ENCODE measurements at places on chromosomes 1 and 21.

- no peak for DNase-seq
Measured at GRCh38 chr1:109475261-109475660, 8.4 kb upstream of the ATXN7L2 start.

- no peak for DNase-seq
Measured at GRCh38 chr1:22575532-22576149, 12.4 kb downstream of the EPHA8 start.

GRCh38 chr1:161307230-161307768 lies 2.5 kb downstream of the MPZ start:
- DNase-seq, result no peak

DNA sequence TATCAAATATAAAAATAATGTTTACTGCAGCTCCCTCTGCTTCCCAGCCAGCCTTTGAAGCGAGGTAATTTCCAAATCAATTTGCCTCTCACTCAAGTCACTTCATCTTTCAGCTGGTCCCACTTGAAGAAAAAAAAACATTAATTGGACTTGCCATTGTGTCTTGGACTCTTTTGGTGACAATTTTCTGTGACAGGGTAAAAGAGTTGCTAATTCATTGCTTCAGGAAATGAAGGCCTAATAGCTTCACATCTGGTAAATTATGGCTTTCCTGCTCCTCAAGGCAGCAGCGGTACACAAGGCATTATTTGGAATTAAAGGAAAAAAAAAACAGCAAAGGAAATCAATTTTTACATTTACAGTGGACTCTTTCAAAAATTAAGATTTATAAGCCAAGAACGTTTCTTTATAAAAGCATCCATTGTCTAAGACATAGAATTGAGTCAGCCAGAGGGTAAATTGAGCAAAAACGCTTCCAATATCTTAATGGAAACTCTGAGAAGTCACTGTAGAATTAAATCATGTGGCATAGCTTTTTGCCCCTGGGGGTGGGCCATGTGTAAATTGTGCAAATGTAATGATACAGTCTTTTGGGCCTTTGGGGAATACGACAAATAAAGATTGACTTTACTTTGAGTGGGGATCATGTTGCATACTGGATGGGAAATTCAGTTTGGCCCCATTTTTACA lies 102.5 kb downstream of the LYPLAL1 start:
- no peak for DNase-seq

DNA sequence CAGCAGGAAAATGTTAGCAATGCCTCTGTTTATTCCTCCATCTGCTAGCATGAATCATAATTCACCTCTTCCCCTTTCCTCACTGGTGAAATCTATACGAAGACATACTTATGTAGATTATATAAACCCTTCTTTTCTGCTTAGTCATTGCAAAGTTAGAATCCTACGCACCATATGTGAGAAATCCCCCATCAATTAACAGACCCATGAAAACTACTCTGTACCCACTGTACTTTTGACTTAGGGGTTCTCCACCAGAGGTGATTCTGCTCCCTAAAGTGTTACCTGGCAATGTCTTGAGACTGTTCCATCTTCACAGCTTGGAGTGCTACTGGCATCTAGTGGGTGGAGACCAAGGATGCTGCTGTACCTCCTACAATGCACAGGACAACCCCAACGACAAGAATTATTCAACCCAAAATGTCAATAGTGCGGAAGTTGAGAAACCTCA lies 49.6 kb upstream of the KCTD3 start:
- DNase-seq, result no peak

DNA sequence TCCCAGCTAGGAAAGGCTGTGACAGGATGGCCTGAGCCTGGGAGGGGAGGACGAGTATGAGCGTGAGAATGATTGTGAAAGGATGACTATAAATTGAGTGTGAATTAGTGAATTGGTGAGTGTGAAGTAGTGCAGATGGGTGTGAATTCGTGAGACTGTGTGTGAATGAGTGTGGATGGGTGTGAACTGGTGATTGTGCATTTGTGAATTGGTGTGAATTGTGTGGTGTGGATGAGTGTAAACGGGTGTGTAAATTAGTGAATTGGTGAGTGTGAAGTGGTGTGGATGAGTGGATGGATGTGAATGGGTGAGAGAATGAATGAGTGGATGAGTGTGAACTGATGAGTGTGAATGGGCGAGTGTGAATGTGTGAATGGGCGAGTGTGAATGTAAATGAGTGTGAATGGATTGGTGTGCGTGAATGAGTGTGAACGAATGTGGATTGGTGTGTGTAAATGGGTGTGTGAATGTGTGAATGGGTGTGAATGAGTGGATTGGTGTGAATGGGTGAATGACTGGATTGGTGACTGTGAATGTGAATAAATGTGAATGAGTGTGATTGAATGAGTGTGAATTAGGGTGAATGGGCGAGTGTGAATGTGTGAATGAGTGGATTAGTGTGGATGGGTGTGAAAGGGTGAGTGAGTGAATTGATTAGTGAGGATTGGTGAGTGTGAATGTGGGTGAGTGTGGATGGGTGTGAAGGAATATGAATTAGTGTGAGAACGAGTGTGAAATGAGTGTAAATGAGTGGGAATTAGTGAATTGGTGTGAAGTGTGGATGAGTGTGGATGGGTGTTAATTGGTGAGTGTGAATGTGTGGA lies 7.7 kb upstream of the MXRA8 start:
- no peak for DNase-seq

- DNase-seq, result no peak
Measured at GRCh38 chr1:186202271-186202764, 172.7 kb downstream of the TPR start.

GRCh38 chr1:206505702-206506355 lies 1.5 kb upstream of the RASSF5 start:
- no peak for DNase-seq

GRCh38 chr1:29851691-29852090 lies 615.4 kb downstream of the PTPRU start:
- DNase-seq, result peak; percentile 16

GRCh38 chr21:28261298-28261697 lies 731.4 kb downstream of the LTN1 start:
- no peak for DNase-seq

DNA sequence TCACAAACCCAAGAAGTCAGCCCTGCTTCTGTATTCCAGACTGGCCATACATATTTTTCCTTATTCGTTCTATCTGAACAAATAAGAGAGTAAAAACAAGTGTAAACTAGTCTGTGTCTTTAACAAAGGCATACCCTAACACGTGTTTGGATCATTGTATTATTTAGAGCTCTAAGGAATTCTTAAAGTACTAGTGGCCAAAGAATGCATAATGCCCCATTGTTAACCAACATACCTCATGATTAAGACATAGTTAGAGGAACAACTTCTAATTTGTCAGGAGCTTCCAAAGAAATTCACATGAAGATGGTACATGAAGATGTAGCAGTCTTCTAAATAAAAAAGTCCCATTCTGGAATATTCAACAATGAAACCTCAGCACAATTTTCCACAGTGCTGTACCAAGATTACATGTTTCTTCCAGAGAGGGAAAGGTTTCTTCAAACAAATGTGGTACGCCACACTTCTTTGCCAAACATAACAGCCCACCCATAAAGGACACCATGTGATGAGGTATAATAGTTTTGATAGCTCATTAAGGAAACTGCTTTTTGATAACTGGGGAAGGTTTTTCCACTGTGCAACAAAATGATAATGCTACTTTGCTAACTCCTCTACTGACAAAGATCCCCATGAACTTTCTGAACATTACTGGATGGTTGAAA lies 5.0 kb downstream of the PALMD start:
- DNase-seq, result no peak

DNA sequence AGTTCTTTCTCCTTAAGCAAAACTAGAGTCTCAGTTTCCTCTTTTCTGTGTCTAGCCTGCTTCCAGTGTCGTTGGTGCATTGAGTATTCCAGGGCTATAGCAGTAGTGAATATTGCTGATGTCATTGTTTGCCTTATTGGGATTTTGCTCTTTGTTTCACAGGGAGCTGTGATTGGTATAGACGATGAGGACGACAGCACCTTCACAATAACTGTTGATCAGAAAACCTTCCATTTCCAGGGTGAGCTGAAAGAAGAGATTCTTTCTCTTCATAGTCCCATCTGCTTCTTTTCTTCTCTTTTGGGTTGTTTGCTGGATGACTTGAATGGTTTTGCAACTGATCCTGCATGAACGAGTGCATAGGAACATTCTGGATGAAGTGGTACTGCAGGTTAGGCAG lies 52.4 kb downstream of the OSBPL9 start:
- DNase-seq, result no peak

- no peak for DNase-seq
Measured at GRCh38 chr1:84319662-84320061, 18.2 kb downstream of the SAMD13 start.

DNA sequence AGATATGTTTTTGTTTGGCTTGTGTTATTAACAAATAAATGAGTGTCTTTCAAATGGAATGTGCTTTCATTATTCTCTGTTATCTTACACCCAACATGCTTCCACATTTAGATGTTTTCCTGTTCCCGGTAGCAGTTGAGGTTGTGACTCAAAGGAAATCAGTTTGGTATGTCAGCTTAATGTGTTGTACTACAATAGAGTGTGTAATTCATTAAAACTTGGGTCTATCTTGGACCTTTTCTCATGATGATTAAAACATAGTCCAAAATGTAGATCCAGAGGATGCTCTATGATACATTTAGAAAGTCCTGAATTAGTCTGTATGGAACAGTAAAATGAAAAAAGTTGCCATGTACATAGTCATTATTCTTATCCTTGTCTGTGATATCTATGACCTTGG lies 26.7 kb downstream of the RTCA start:
- DNase-seq, result no peak

DNA sequence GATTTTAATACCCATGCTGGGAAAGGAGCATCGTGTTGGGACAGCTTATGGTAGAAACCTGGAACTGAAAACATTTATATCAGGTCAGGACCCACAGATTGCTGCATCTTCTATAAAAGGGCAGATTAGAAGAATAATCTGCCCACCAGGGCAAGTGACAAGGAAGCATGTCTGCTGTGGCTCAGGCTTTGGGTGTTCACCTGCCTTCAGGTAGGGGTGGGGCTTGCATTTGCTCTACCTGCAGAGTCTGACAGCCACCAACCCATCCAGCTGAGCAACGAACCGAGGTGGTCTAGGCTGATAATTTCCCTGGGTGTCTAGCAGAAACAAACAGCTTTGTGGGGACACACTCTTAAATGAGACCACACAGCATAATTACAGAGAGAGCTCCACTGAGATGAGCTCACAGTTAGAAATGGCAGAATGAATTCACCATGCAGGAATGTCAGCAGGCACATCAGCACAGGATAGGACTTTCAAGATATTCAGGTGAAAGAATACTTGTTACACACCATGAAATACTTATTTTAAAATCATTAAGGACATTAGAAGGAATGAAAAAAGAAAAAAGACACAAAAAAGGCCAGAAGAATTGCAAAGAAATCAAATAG lies 36.1 kb upstream of the B3GALT5 start:
- DNase-seq, result no peak

DNA sequence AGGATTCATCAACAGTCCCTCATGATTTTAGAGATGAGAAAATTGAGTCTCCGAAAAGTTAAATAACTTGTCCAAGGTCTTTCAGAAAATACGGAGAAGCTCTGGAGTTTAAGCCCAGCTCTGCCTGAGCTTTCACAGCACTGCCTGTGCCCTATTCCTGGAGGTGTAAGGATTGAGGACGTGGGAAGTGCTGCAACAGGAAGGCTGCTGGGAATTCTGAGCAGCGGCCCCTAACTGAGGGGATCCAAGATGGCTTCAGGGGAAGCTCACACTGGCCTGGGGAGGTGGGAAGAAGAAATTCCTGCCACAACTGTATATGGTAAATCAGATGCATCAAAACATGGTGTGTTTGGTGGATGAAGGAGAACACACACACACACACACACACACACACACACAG lies 45.3 kb upstream of the BCL9 start:
- DNase-seq, result no peak

DNA sequence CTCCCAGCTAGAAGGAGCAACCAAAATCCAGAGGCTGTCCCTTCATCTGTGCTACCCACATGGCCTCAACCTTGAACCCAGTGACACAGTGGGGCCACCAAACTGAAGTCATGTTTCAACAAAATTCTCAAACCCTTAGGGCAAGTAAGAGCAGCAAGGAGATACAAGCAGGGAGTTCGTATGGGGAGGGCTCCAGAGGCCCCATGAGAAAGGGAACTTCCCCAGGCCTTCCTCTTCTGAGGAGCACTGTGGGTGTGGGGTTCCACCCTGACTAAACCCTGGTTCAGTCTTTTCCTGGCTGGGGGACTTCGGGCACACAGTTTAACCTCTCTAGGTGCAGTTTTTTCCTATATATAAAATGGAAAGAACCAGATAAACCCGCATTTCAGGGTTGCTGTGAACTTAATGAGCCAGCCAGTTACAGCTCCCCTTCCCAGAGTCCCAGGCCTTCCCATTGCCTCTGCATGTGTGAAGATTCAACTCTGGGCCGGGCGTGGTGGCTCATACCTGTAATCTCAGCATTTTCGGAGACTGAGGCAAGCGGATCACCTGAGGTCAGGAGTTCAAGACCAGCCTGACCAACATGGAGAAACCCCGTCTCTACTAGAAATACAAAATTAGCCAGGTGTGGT lies 8.0 kb upstream of the THEMIS2 start:
- DNase-seq, result no peak

- DNase-seq, result no peak
Measured at GRCh38 chr1:83626603-83627002, 372.3 kb downstream of the TTLL7 start.

- DNase-seq, result no peak
Measured at GRCh38 chr21:17495680-17496079, 17.2 kb upstream of the CXADR start.

- no peak for DNase-seq
Measured at GRCh38 chr21:14262039-14262438, 46.1 kb downstream of the RBM11 start.

GRCh38 chr1:65470766-65471165 lies 50.3 kb downstream of the LEPR start:
- DNase-seq, result no peak

- no peak for DNase-seq
Measured at GRCh38 chr21:38487901-38488639, 10.2 kb downstream of the ERG start.

DNA sequence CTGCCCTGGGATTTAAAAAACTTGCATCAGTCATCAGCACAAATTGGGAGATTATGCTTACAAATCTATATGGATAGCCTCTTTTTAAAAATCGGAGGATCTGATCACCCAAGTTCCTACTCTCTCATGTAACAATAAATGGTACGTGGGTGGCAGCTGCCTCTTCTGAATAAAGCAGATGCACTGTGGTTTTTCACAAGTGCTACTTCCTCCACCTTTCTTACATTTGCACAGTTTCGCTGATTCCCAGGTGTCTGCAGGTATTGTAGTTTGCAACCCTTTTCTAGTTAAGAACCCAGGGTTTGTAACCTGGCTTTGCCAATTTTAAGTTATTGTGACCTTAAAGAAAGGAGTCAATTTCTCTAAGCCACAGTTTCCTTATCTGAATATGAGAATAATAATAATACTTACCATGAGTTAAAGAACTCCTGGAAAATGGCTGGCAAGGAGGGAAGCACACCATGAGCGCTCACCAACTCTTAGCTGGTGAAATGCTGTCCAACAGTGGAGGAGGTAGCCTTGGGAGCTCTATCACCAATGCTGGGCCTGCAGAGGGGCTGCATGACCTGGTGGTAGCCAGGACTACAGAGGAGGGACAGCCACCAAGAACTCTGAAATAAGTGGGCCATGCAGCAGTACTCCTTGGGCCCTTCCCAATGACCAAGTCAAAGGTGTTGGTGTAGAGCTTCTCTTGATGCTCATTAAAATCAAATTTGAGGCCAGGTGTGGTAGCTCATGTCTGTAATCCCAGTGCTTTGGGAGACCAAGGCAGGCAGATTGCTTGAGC lies 30.2 kb upstream of the KCNA2 start:
- DNase-seq, result no peak
